K562 (cell line): ENCODE measurements at places on chromosomes 2 and 18. TPM values are rescaled to one million over a fixed set of nuclear protein-coding genes. Genes with fewer than 3 reads are reported as not detected.

Gene FBLN7
- 0.13 TPM in 1 of 2 replicates, not detected in the other for total RNA-seq

- H3K4me1 ChIP-seq = no peaks in the 10 kb centered on the region
- no peaks in the 10 kb centered on the region for H3K36me3 ChIP-seq
Measured at GRCh38 chr2:205636549-205637319, 45.6 kb upstream of the NRP2 start.

DNA sequence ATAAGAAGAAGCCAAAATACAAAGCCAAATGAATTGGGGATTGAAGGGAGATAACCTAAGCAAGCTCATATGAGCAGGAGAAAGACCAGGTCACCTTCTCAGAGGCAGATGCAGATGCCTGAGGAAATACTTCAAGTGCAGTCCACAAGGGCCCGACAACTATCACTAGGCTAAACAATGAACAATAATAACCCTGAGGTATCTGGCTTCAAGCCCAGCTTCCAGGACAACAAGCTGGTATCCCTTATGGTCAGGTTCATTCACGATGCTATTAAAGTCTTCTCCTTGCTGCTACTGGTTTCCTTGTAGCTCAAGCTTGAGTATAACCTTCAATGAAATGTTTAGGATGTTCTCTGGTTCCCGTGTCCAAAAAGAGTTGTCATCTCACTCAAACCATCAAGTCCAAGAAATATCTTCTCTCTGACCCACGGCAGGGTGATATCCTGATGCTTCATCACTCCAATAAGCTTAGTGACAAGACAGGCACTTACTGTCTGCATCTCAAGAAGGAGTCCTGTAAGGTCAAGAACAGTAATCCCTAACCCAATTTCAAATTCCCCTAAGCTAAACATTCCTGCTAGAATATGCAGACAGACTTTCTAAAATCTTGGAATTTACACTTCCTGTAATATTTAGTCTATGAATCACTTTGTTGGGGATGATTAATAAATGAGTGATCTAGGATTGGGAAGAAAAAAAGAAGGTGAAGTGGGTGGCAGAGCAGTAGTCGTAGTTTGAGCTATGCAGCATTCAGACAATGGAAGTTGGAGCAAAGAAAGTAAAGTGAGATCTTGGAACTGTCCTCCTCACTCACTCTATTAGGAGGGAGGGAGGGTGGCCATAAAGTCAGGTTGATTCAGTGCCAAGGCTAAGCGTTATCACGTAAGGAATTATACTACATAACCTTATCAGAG lies 33.1 kb downstream of the CHN1 start:
- DNase-seq = no peak
- H3K27ac ChIP-seq = no peak overlapping the region
- no peak overlapping the region for H3K4me3 ChIP-seq
- no peaks in the 10 kb centered on the region for H3K4me1 ChIP-seq
- H3K36me3 ChIP-seq = no peaks in the 10 kb centered on the region

DNA sequence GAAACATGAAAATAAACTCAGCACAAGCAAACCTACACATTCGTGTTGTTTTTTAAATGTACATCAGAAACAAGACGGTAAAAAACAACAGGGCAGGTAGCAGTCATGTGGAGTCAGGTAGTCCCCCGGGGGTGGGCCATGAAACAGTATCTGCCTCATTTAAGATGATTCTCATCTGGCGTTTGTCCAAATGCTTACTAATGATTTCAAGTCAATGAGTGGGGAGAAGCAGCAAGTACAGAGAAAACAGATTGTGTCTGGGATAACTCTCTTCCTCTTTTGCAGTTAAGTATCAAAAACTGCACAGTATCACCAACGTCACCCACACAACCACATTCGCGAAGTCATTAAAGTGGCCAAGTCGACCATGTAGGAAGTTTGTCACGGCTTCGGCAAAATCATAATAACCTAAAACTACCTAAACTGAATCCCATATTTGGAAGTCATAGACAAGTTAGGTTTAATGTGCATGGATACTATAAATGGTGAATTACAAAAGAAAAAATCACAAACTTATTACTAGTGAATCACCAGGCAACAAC lies 1.3 kb downstream of the LAPTM4A start:
- peaks cover 7% of the 10 kb centered on the region; the same call in 1 of the 3 replicates for H3K36me3 ChIP-seq
- H3K4me1 ChIP-seq = peaks cover 27% of the 10 kb centered on the region
- DNase-seq = peak; percentile 49
